ENCODE measurements at places on chromosomes 5 and 9.

DNA sequence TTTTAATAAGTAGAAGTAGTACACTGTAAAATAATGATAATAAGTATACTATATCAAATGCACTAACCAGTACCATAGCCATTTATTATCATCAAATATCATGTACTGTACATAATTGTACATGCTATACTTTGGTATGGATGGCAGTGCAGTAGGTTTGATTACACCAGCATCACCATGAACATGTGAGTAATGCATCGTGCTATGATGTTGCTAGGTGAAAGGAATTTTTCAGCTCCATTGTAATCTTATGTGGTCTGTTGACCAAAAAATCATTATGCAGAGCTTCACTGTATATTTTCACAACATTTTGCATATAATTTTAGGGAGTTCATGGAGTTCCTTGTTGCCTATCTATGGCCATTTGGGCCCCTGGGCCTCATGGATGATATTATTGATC lies 72.2 kb upstream of the HMHB1 start:
- DNase-seq, result no peak

DNA sequence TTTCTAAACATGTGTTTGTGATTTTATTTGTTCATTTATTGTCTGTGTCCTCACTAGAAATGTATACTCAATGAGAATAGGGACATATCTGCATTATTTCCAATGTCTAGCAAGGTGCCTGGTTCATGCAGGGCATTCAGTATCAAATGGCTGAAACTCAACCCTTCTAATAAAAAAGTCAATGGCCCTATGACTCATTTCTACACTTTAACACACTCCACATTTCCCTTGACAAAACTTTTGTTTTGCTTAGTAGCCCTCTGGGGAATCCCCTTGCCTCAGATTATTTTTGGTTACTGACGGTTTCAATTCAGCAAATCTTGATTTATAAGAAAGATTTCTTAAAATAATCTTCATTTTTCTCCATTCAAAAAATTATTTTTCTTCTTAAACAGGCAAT lies 206.0 kb upstream of the DMRTA1 start:
- DNase-seq, result no peak

DNA sequence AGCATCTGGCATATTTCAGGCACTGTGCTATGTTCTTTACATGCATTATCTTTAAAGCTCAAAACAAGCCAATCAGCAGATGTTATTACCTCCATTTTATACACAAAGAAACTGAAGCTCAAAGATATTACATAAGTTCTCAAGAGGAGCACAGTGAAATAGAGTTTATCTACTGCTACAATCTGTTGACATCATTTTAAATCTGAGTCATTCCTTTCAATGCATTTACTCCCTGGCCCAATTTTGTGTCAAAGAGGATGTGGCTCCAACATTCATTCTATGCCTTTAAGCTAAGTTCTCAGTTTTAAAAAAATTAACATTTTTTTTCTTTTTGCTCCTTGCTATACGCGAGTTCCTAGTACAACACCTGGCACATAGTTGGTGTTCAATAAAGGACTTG lies 486.3 kb upstream of the ZNF462 start:
- no peak for DNase-seq

DNA sequence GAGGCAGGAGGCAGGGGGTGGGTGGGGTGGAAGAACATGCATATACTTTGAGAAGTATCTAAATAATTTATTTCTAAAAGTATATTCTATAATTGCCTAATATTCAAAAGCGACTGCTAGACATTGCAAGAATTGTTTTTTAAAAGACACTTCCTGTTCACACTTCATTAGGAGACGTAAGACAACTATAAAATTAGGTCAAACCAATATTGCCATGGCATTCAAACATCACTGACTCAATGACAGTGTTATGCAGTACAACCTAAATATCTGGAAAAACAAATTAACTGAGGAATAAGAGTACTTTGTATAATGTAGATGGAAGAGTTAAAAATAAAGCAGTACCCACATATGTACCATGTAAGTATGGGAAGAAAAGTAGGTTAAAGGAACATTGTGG lies 4.5 kb downstream of the CCNH start:
- DNase-seq, result no peak

GRCh38 chr9:112789891-112790774 lies 39.6 kb downstream of the SNX30 start:
- no peak for DNase-seq

DNA sequence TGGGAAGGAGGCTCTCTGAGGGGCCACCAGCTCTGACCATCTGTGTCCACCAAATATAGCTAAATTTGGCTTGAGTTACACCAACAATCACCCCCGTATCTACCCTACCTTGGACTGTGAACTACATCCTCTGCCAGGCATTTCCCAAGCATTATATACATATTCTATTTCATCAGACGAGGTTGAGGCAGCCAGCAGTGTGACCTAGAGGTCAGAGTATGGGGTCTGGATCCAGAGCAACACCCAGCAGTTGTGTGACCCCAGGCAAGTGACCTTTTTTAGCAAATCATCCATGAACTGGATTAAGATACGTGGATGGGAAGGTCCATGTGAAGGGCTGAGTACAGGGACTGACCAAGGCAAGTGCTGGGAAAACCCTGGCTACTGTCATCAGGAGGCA lies 180.6 kb downstream of the HSPA4 start:
- no peak for DNase-seq

GRCh38 chr9:97470076-97470475 lies 31.4 kb upstream of the TMOD1 start:
- no peak for DNase-seq

GRCh38 chr9:114539701-114540380 lies 34.6 kb upstream of the WHRN start:
- DNase-seq, result no peak

- no peak for DNase-seq
Measured at GRCh38 chr9:122226758-122227574, 1.8 kb downstream of the LHX6 start.

DNA sequence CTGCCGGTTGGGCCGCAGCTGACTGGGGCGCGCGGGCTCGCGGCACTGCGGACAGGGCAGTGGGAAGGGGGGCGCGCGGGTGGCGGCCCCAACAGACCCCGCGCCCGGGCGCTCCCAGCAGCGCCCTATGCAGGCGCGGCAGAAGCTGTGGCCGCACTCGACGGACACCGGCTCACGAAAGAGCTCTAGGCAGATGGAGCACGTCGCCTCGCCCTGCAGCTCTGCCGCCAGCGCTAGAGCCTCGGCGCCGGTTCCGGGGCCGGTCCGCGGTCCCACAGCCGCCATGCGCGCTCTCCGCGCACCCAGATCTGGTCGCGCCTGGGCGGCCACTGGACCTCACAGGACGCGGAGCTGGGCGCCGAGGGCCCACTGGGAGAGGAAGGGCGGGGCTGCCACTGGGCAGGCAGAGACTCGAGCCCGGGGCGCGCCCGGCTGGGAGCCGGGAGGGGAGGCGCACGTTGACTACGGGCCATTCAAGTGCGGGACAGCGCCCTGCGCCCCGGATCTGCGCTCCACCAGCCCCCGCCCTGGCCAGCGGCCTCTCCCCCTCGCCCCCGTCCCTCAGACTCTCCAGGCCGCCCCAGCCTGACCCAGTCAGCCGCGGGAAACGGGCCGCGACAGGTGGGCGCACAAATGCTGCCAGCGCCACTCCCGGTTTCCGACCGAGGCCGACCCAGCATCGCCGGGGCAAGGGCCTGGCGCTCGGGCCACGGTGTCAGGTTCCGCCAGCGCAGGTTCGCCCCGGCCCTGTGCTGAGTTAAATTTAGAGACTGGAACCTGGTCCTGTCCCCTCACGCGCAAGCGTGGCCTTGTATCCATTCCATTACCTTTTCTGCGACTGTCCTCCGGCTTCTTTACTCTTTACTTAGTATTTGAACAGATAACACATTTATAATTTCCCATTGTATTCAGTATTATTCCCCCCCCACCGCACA lies at the start of gene TRIM7:
Gene TRIM7 (minus strand): TSS at position 371 of the 935 bp plus-strand sequence. CDS start 86 bp downstream, at position 285.
- no peak for DNase-seq

DNA sequence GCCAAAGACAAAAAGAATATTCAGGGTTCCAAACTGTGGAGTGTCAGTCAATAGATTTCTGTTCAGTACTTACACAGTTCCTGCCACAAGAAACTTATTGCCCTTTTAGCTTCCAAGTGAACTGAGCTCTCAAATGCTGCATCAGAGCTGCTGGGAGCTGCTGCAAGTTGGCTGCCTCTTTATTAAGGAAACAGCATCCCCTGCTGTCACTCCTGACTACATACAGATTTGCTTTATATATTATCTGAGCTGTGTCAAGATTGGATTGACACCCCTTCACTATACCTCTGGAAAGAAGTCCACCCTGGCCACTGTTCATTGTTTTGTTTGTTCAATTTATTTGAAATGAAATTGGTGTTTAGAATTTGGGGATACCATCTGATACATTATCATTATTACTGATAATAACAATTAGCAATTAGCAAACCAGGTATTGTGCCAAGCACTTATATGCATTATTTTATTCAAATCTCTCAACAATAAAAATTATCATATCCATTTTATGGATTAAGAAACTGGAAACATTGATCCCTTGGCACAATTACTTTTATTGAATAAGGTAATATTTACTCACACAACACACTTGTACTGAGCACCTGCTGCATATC lies 16.4 kb upstream of the C5orf58 start:
- no peak for DNase-seq

DNA sequence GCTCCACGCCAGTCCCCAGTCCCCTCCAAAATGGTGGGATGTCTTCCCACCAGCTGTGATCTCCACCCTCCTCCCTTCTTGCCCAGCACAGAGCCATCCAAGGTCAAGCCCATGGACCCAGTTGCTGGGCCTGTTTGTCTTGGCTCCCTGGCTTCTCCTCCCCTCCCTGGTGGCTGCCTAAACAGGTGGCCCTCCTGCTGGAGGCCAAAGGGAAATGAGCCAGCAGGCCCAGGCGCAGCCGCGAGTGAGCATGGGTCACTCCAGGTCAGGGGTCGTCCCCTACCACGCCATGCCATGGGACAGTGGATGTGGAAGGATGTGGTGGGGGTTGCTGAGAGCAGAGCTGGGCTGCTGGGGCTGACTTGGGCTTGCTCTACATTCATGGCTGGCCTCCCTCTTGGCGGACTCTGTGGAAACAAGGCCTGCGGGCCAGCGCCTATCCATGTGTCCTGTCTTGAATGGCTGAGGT lies 33.6 kb downstream of the COL15A1 start:
- no peak for DNase-seq

DNA sequence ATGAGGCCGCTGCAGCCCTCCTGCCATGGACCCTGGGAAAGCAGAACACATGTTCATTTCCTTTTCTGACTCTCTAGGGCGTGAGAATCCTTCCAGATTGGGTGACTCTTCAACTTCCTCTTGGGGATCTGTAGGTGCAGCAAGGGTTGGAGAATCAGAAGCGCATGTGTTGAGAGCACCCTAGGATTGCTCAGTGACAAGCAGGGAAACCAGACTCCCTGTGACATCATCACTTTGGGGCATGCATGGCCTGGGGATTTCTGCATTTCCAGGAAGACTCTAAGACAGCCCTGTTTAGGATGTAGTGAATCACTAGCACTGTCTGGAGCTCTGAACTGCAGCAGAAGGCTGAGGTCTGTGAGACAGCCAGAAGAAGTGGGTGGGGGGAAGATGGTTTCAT lies 15.1 kb upstream of the LCP2 start:
- no peak for DNase-seq

Data from HuH-7.5 (cell line).